ENCODE measurements at places on chromosomes 7 and 10. TPM values are rescaled to one million over a fixed set of nuclear protein-coding genes. Genes with fewer than 3 reads are reported as not detected.

GRCh38 chr10:112835944-112836451, 114.0 kb upstream of the TCF7L2 start:
- H3K36me3 ChIP-seq, result no peaks in the 10 kb centered on the region
- H3K4me3 ChIP-seq, result no peak overlapping the region
- H3K4me1 ChIP-seq, result peaks cover 19% of the 10 kb centered on the region
- no peak overlapping the region for H3K27ac ChIP-seq
- no peaks in the 10 kb centered on the region for H3K27me3 ChIP-seq

GRCh38 chr7:101159696-101160674, 5.4 kb downstream of the VGF start:
- no peak overlapping the region for H3K27ac ChIP-seq
- peaks cover 24% of the 10 kb centered on the region for H3K4me1 ChIP-seq
- peaks cover 26% of the 10 kb centered on the region for H3K36me3 ChIP-seq

- no peaks in the 10 kb centered on the region for H3K4me1 ChIP-seq
- DNase-seq, result no peak
- H3K27me3 ChIP-seq, result no peaks in the 10 kb centered on the region
- H3K27ac ChIP-seq, result no peak overlapping the region
These were observed 30.2 kb downstream of the PTPRE start for GRCh38 chr10:127937069-127937468.

DNA sequence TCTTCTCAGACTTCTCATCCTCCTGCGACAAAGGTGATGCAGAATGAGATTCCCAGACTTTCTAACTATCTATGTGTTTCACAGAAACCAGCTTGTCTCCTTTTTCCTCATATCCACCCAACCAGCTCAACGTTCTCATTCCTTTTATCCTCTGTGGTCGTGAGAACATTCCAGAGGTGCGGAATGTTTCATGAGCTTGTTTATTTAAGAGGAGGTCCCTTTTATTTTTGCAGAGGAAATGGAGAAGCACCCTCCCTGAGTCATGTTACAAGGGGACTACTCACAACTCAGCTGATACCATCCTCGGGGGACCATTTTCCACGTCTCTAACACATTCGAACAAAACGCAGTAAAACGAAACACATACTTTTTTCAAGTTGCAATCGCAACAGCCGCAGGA, 93.2 kb downstream of the ZRANB1 start:
- no peaks in the 10 kb centered on the region for H3K27me3 ChIP-seq
- peaks cover 11% of the 10 kb centered on the region for H3K4me1 ChIP-seq

GRCh38 chr10:88651101-88651551, 13.1 kb upstream of the LIPF start:
- no peak for DNase-seq
- H3K4me1 ChIP-seq, result no peaks in the 10 kb centered on the region
- H3K4me3 ChIP-seq, result no peak overlapping the region
- H3K27ac ChIP-seq, result no peak overlapping the region
- H3K27me3 ChIP-seq, result no peaks in the 10 kb centered on the region

GSDME gene
- 3.0 TPM for polyA plus RNA-seq

PVRIG gene
- 1.6 TPM for polyA plus RNA-seq

SPDYE5 gene
- polyA plus RNA-seq, result not detected

DNA sequence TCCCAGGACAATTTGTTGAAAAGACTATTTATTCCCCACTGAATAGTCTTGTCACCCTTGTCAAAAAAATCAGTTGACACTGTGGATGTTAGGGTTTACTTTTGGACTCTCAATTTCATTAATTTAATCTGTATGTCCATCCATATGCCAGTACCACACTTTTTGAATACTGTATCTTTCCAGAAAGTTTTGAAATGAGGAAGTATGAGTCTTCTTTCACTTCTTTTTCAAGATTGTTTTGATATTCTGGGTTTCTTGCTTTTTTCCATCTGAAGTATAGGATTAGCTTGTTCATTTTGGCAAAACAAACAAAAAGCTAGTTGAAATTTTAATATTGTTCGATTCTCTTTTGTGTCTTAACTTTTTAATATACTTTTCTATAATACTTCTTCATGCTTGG, 21.7 kb downstream of the KLHDC10 start:
- no peak overlapping the region for H3K27ac ChIP-seq
- DNase-seq, result no peak
- H3K36me3 ChIP-seq, result no peaks in the 10 kb centered on the region
- H3K27me3 ChIP-seq, result no peaks in the 10 kb centered on the region
- no peaks in the 10 kb centered on the region for H3K4me1 ChIP-seq

DNA sequence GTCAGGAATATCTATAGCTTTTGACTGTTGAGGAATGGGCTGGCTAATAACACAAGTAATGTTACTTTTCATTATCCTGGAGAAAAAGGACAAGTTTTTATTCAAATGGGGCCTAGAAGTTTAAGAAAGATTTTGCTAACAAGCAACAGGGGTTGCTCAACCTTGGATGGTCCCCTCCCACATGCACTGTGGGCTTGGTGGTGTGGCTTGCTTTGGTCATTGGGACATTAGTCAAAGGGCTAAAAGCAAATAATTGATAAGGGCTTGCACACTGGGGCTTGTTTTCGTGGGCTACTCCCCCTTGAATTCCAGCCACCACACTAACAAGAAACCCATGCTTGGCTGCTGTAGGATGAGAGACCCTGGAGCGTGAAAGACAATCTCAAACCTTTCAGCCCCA, 127.6 kb downstream of the JCAD start:
- DNase-seq, result no peak
- no peaks in the 10 kb centered on the region for H3K36me3 ChIP-seq
- H3K4me3 ChIP-seq, result no peak overlapping the region
- H3K27ac ChIP-seq, result no peak overlapping the region
- H3K4me1 ChIP-seq, result peaks cover 4% of the 10 kb centered on the region

FLNC gene
- polyA plus RNA-seq, result 2.2 TPM

GRCh38 chr10:44394696-44395381, 9.9 kb upstream of the CXCL12 start:
- no peaks in the 10 kb centered on the region for H3K36me3 ChIP-seq
- H3K4me1 ChIP-seq, result peaks cover 3% of the 10 kb centered on the region
- no peak overlapping the region for H3K4me3 ChIP-seq
- no peak for DNase-seq

EBF3 gene
- polyA plus RNA-seq, result 0.08 TPM

DNA sequence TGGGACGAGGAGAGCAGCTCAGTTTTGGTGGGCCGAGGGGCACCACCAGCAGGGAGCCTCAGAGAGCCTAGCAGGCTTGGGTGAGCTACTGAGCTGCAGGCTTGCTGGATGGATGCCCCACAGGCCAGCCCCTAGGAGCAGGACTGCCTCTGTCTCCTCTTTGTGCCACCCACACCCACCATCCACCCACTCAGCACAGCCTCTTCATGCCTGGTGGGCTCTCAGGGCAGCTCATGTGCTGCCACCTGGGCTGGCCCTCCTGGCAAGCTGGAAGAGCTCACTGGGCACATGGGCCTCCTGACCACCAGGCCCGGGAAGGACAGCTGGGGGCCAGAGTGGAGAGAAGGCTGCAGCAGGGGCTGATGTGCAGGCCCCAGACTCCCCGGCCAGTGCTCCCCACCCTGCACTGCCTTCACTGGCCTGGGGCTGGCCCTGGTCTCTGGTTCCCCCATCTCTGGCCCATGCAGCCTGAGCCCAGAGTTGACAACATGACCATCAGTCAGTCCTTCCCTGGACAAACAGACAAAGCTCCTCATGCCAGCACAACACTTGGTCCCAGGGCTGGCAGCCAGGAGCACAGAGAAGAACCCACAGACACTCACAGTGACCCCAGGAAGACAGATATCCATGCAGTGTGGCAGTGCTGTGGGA, 8.2 kb downstream of the RASGEF1A start:
- no peak for DNase-seq
- H3K36me3 ChIP-seq, result no peaks in the 10 kb centered on the region
- peaks cover 3% of the 10 kb centered on the region for H3K27me3 ChIP-seq

DNA sequence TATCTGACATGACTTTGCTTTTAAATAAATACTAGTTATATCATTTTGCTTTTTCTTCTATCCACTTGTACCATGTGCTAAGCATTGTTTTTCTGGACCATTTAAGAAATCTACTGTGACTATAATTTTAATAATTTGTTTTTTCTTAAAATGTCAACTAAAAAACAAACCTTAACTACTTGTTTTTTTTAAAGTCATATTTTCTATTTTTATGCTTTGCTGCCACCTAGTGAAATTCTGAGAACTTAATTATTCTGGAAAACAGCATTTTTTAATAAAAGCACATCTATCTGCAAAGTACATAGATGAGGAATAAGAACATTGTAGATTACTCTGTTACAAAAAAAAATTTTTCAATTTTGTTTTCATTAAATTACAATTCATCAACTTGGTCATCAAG, 47.4 kb downstream of the ORC5 start:
- no peaks in the 10 kb centered on the region for H3K4me1 ChIP-seq
- no peak for DNase-seq
- no peak overlapping the region for H3K27ac ChIP-seq
- no peak overlapping the region for H3K4me3 ChIP-seq

NXPH1 gene
- not detected for polyA plus RNA-seq

GRCh38 chr10:112639298-112639697, 192.3 kb downstream of the VTI1A start:
- no peak for DNase-seq
- H3K27me3 ChIP-seq, result no peaks in the 10 kb centered on the region
- no peak overlapping the region for H3K27ac ChIP-seq
- H3K4me3 ChIP-seq, result no peak overlapping the region
- H3K36me3 ChIP-seq, result no peaks in the 10 kb centered on the region
